ENCODE measurements at places on chromosomes 5 and 9. TPM values are rescaled to one million over a fixed set of nuclear protein-coding genes. Genes with fewer than 3 reads are reported as not detected.

The MLANA gene
- polyA plus RNA-seq = not detected

The TRIP13 gene
- 22.0 TPM for polyA plus RNA-seq

The PRUNE2 gene
- 34.8 TPM for polyA plus RNA-seq

The AOPEP gene
- polyA plus RNA-seq = 26.0 TPM

The NOTCH1 gene
- 12.3 TPM for polyA plus RNA-seq

The OR1J2 gene
- polyA plus RNA-seq = not detected

The KIF4B gene
- not detected for polyA plus RNA-seq

The IL9 gene
- not detected for polyA plus RNA-seq

The GARIN3 gene
- not detected for polyA plus RNA-seq

The ZBTB34 gene
- polyA plus RNA-seq = 2.6 TPM

The NMRK1 gene
- polyA plus RNA-seq = 10.4 TPM

The ECM2 gene
- 1.3 TPM for polyA plus RNA-seq

- no peak for DNase-seq
Measured at GRCh38 chr9:17425384-17425783, 153.5 kb upstream of the SH3GL2 start.

DNA sequence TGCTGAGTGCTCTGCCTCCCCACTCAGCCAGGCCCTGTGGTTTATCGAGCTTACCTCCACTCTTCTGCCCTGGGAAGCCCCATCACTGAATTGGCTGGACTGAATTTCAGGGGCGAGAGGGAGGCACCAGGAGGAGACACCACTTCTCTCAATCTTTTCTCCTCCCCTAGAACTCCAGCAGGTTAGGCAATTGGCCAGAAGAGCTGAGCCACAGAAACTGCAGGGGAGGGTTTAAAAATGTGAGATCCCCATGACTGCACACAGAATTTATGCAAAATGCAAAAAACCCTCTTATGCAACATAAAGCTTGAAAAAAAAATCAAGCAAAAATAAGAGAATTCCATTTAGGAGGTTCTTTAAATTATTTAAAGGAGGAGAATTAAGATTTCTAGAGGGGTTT lies 29.9 kb downstream of the TUT7 start:
- DNase-seq = no peak

GRCh38 chr5:73615085-73615484 lies 10.9 kb upstream of the ARHGEF28 start:
- DNase-seq = no peak

- no peak for DNase-seq
Measured at GRCh38 chr9:135963938-135964337, 2.8 kb upstream of the UBAC1 start.

GRCh38 chr5:179607160-179607931 lies 16.1 kb downstream of the HNRNPH1 start:
- DNase-seq = peak; percentile 92

DNA sequence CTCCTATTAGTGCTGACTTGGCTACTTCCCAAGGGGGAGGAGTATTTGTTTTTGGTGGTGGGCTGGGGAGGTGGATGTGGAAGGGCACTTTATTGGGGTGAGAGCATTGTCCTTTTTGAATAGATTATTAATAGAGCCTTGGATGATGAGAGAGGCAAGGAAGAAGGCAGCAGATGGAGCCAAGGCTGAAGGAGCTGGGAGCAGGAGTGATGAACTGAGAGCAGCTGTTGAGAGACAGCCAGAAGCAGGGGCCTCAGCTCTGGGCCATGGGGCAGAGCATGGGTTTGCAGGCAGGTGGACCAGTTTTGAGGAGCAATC lies 29.6 kb downstream of the RGS3 start:
- peak; percentile 21 for DNase-seq

- no peak for DNase-seq
Measured at GRCh38 chr5:179160584-179160983, 100.4 kb downstream of the ZNF354C start.

DNA sequence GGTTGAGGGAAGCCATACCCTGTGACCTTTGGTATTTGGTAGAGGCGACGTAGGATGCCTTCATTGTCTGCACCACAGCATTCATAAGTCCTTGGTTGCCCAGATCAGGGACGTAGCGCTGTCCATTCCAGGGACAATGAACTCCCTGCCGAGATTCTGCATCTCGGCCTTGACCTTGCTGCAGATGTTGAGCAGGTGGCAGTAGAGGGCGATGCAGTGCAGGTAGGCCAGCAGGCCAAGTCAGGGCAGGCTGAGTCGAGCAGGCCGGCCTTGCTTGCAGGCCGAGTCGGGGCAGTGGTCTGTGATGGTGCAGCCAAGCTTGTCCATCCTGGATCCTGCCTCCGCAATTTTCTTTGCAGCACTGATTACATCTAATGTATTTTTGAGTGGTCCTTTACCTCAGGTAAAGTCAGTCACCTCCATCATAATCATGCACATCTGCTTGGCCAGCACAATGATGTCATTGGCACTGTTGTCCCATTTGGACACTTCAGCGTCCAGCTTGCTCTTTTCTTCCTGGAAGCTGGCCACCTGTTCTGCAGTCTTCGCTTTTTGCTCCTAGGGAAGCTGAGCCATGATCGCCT lies 93.4 kb upstream of the CCDC112 start:
- no peak for DNase-seq

GRCh38 chr5:73592551-73592950 lies 27.0 kb downstream of the UTP15 start:
- DNase-seq = no peak

DNA sequence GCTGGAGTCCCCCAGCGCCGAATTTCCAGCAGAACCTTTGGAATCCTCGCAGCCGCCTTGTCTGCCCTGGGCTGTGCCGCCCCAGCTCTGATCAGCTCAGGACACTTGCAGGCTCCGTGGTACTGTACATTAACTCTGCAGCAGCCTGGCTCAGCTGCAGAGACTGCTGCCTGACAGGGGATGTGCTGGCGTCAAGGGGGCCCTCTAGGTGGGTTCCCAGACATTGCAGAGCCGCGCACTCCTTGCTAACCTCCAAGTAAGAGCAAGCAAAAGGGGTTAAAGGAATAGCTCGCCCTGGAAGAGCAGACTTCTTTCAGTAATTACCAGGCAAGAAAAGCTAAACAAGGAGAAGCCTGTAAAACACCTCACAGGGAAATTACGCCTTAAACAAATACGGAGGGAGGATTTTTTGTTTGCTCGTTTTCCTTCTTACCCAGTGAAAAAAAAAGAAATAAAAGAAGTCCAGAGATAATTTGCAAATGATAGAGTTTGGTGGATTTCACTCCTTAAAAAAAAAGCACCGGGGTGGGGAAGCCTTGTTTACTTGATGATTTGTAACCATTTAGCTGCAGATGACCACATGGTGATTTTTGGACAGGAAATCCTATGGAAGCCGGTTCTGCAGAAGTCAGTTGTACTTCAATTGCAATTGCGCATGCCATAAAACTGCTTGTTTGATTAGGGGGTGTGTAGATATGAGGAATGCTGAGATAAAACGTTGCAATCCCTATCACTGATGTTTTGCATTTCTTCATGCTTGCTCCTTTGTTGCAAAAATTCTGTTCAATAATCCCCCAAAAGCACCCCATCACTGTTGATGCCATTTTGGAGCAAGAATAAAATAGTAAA lies 305.8 kb downstream of the PDE4D start:
- peak; percentile 97 for DNase-seq

GRCh38 chr9:130587921-130588320 lies 8.5 kb downstream of the FUBP3 start:
- no peak for DNase-seq

DNA sequence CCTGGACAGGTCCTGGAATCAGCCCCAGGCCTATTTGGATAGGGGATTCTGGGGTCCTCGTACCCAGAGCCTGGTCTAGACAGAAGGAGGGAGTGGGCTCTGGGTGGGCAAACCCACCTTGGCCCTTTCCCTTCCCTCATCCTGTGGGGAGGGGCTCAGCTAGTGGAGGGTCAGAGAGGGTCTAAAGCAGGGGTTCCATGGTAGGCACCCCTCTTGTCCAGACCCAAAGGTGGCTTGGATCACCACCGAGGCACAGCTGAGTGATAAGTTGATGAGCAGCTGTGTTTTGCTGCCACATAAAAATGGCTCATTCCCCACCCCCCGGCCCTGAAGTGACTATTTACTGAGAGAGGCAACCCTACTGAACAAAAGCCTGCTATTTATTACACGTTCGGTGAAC lies 53.8 kb upstream of the KCNMB1 start:
- DNase-seq = no peak

- DNase-seq = no peak
Measured at GRCh38 chr5:151799407-151799806, 27.7 kb downstream of the G3BP1 start.

DNA sequence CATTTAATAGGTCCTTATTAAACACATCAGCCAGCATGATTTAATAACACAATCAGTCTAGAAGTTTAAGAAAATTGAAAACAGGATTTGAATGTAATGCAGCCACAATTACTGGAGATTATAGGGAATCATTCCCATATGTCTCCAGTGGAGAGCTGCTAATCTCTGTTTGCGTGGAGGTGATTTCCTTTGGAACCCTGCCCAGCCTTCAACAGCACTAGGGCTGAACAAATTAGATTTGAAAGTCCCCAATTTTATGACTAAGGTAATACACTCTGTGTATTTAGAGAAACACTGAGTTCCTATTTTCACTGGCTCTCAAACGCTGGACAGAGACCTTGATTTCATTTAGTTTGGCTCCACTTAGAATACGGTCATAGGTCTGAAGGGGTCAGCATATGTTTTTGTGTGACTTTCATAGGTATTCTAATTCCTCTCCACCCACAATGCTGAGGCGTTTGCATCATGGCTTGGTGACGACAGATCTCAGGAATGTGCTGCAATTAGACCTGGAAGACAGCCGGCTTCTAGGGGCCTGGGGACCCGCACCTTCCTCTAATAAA lies 508.3 kb downstream of the EBF1 start:
- peak; percentile 15 for DNase-seq

- DNase-seq = peak; percentile 62
Measured at GRCh38 chr9:96140296-96141127, 161.5 kb downstream of the HSD17B3 start.

- peak; percentile 33 for DNase-seq
Measured at GRCh38 chr5:155850370-155850769, 476.6 kb upstream of the SGCD start.

GRCh38 chr5:124056326-124056990 lies 544.5 kb downstream of the CSNK1G3 start:
- DNase-seq = no peak

- DNase-seq = no peak
Measured at GRCh38 chr9:93520523-93520922, 55.9 kb upstream of the PHF2 start.

GRCh38 chr9:89204801-89205200 lies 26.2 kb upstream of the SHC3 start:
- DNase-seq = no peak

DNA sequence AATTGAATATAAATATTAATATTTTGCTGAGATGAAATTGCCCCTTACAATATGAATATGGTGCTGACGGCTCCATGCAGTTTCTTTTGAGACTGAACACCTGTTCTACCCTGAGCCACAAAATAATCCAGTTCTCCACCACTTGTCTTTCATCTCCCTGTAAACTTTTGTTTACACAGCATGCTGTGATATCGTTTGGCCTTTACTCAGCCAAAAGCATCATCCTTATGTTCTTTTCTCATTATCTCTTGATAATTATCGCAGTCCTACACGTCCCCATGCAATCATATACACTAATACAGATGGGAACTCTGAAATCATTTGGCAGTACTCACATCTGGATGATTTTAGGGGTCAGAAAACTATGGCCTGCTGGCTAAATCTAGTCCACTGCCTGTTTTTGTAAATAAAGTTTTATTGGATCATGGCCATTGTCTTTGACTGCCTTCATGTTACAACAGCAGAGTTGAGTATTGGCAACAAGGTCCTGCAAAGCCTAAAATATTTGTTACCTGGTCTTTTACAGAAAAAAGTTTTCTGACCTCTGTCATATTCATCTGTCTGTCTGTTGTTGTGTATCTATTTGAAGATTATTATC lies 53.3 kb downstream of the AOPEP start:
- DNase-seq = no peak
